ENCODE measurements at places on chromosomes 5 and 9.
A peak's percentile ranks its signal among the peaks of the same experiment; 100 is the strongest.

- H3K4me1 ChIP-seq: peaks cover 15% of the 10 kb centered on the region
- no peak overlapping the region for H3K27ac ChIP-seq
- no peak overlapping the region for H3K4me3 ChIP-seq
- peaks cover 77% of the 10 kb centered on the region for H3K36me3 ChIP-seq
- no peaks in the 10 kb centered on the region for H3K27me3 ChIP-seq
Observed at GRCh38 chr5:31537349-31537748, 5.2 kb downstream of the C5orf22 start.

GRCh38 chr9:94668418-94668927 lies 29.2 kb upstream of the FBP1 start:
- no peak for DNase-seq
- H3K4me1 ChIP-seq: no peaks in the 10 kb centered on the region
- H3K4me3 ChIP-seq: peak overlapping the region; percentile 57
- no peaks in the 10 kb centered on the region for H3K36me3 ChIP-seq

DNA sequence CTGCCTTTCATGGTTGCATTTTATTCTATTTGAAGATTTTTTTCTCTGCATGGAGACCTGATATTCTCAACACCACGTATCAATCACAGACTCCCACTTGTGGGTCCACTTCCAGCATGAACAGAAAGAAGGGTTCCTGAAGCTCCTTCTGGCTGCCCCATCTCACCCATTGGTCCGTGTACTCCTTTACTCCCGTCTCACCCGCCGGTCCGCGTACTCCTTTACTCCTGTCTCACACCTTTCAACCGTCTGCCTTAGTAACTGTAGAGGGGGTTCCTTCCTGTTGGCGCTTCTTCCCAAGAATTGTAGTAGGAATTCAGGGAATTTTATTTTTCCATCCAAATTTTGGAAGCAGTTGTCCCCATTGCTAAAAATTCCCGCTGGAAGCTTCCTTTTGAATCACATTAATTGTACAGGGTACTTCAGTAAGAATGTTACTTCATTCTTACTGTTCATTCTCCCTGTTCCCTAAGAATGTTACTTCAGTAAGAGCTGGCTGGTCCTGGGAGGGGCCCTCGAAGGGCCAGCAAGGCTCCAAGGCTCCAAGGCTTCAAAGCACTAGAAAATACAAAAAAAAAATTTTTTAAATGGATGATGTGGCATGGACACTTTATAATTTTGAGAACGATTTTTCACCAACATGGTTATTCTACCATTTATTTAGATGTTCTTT lies 3.9 kb upstream of the LPCAT1 start:
- H3K36me3 ChIP-seq: no peaks in the 10 kb centered on the region
- no peak overlapping the region for H3K27ac ChIP-seq
- peaks cover 13% of the 10 kb centered on the region for H3K4me1 ChIP-seq

DNA sequence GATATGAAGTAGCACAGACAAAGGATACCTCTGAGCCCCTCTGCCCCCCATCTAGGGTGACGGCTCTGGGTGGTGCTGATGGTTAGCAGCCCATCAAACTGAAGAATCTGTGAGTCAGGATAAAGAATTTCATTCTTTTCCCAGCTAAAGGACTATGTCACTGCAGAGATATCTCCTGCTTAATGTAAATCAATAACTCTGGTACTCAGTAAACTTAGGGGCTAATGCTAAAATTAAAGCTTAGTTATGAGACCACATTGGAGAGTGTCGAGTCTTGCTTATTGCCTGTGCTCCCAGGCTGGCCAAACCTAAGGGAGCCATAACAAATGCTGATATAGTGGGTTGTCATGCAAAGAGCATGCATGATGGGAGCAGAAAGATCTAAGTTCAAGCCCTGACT lies 25.6 kb upstream of the ACTBL2 start:
- DNase-seq: no peak
- H3K4me1 ChIP-seq: no peaks in the 10 kb centered on the region
- H3K27ac ChIP-seq: no peak overlapping the region
- H3K4me3 ChIP-seq: no peak overlapping the region

- no peak overlapping the region for H3K4me3 ChIP-seq
- H3K27ac ChIP-seq: no peak overlapping the region
- DNase-seq: no peak
- no peaks in the 10 kb centered on the region for H3K36me3 ChIP-seq
- H3K4me1 ChIP-seq: peaks cover 27% of the 10 kb centered on the region
Observed at GRCh38 chr9:33750839-33751339, 44.5 kb upstream of the PRSS3 start.

DNA sequence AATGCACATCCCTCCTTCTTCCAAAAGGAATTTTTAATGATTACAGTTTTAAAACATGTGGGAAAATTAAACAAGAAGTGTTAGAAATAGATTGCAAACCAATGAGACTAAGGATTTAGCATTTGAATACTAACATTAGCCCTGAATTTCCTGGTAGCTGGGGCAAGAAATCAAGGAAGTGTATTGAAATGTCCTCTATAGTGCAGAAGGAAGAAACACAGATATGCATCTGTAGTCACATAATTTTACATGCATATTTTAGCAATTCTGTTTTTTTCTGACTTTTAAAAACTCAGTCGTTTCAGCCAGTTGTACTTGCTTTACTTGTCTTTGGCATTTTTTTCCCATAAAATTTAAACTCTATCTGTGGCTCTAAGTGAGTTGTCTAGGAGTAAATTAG lies 45.8 kb downstream of the FRMPD1 start:
- H3K4me3 ChIP-seq: no peak overlapping the region
- no peaks in the 10 kb centered on the region for H3K4me1 ChIP-seq
- no peaks in the 10 kb centered on the region for H3K36me3 ChIP-seq
